D721Med (cell line): ENCODE measurements at places on chromosomes 5 and 9.

DNA sequence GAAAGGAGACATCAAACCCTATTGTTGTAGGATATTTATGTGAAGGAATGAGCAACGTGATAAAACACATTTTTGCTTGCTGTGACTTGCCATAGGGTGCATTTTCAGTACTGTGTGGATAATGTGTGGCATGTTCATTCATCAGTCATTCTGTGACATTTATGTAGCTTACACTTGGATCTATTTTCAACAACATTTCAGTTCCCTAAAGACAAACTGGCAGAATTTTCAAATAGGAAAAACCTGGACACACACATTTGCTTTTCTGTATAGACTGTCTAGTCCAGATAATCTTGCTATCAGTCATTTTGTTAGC is 127.7 kb downstream of the TMC1 start:
- no peak for DNase-seq

GRCh38 chr5:167694325-167695147 is 596.9 kb upstream of the WWC1 start:
- DNase-seq: no peak

- DNase-seq: no peak
Measured at GRCh38 chr5:126801992-126802294, 25.0 kb downstream of the LMNB1 start.

DNA sequence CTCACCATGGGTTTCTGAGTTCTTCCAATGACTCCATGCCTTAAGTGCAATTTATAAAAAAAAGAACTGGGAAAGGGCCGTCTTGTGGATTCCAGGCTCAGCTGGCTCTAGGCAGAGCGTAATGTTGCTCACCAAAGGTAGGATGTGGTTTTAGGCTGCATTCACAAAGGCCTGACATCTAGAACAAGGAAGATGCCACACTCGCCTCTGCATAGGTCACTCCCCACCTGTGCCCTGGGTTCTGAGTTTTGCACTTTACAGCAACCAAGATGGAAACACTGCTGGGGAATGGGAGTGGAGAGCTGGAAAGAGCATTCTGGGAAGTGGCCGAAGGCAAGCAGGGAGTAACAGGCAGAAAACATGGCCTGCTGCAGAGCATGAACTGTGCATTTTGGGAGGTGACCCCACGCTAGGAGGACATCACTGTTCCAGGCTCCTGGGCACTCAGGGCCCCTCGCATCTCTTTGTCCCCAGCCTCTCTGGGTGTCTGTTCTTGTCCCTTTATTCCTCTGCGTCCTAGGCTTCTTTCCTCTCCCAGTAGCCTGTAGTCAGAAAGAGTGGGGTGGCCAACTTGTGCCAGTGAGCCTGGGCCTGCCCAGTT is 12.3 kb downstream of the FCN2 start:
- no peak for DNase-seq
